ENCODE measurements at places on chromosomes 7 and 10.

- DNase-seq, result no peak
Observed at GRCh38 chr7:138865843-138866242, 67.8 kb upstream of the ATP6V0A4 start.

DNA sequence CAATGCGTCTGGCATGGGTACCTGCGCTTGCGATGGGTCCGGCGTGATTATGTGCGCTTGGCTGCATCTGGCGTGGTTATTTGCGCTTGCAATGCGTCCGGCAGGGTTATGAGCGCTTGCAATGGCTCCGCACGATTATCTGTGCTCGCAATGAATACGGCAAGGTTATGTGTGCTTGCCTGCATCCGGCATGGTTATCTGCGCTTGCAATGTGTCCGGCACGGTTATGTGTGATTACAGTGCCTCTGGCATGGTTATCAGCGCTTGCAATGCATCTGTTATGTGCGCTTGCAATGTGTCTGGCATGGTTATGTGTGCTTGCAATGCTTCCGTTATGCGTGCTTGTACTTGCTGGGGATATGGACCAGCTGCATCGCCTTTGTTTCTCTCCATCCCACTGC, 37.7 kb downstream of the RBAK start:
- DNase-seq, result no peak

GRCh38 chr7:127177156-127177555, 75.6 kb downstream of the GRM8 start:
- no peak for DNase-seq

GRCh38 chr10:84340187-84340586, 11.8 kb downstream of the CCSER2 start:
- no peak for DNase-seq

DNA sequence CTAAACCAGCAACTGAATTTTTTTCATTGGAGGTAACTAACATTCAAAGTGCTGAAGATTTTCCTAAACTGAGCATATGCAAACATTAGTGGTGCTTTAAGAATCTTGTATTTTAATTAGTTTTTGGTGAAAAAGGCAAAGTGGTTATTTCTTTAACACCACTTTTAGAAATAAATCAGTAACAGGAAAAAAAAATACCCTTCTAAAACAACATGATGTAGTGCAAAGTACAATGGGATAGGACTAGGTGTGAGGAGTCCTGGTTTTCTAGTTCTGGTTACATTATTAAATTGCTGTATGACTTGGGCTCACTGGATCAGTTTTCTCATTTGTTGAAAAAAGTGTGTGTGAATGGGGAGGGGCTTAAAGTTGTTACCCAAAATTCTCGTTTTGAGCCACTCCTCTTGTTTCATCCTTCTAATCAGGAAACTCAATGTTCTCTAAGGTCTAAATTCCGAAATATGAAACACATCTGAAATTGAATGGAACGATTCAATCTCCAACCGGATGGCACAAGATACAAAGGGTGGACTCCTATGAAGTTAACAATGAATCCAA, 1.8 kb downstream of the WASL start:
- no peak for DNase-seq

DNA sequence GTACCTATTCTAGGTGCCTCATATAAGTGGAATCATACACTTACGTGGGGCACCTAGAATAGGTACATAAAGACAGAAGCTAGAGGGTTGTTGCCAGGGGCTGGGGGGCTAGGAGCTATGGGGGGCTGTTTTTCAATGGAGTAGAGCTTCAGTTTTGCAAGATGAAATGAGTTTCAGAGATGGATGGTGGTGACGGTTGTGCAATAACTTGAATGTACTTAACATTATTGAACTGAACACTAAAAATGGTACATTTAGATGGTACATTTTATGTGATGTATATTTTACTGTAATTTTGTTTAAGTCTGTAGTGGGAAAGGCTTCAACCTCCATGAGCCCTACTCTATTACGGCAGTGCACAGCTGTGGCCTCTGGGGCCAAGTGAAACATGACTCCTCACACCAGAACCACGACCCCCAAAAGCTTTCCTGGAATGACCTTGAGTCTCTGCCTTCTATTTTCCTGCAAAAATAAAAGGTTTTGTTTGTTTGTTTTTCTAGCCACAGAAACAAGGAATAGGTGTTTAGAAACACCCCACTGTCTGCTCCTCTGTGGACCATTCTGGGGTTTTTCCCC, 147.3 kb upstream of the PLXNA4 start:
- DNase-seq, result no peak

GRCh38 chr7:135843214-135843613, 94.6 kb upstream of the FAM180A start:
- DNase-seq, result no peak

GRCh38 chr7:131031099-131031868, 296.4 kb upstream of the MKLN1 start:
- no peak for DNase-seq

DNA sequence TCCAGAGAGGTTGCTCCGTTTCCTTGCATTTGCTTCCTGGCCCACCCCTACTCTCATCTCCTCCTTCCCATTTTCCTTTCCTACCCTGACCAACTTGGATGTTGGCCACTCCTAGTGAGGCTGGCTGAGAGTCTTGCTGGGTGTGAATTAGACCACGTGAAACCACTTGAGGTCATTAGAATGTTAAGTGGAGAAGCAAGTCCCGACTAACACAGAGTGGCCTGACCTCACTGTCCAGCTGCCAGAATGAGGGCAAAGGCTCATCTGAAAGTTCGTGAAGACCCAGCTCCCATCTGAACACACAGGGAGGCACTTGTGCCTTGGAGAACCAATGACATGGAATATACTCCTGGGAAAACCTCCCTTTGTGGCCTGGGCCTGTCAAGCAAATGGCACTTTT, 80.8 kb downstream of the WDR11 start:
- DNase-seq, result no peak

DNA sequence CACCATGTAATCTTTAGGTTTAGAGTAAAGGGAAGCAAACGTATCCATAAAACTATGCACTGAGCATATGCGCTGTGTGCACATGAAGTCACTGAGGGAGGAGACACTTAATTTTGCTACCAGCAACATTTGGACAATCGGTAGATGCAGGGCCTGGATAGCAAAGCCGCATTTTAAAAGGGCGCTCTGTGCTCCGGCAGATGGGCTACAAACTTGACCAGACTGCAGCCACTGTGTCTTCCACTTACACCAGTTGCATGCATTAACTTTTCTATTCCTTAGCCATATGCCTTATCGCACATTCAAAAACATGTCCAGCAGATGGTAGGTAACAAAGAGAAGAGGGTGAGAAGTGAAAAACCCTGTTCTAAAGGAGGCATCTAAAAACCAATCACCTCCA, 18.3 kb downstream of the FAM171A1 start:
- no peak for DNase-seq

DNA sequence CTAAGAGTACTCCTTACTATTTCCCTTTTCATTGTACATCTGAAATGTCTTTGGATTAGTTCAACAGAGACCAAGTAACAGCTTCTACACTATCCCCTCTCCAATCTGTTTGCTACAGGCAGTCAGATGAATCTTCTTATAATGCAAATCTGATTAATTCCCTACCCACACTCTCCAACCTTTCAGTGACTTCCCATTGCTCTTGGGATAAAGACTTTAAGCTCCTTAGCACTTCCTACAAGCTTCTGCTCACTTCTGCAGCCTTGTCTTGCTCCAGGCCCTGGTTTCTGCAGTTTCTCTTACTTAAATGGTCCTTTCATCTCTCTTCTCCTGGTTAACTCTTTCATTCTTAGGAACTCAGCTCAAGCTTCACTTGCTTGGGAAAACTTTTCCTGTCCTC, 65.2 kb upstream of the FEZF1 start:
- no peak for DNase-seq

- no peak for DNase-seq
Observed at GRCh38 chr10:3163879-3164278, 8.7 kb downstream of the PITRM1 start.

DNA sequence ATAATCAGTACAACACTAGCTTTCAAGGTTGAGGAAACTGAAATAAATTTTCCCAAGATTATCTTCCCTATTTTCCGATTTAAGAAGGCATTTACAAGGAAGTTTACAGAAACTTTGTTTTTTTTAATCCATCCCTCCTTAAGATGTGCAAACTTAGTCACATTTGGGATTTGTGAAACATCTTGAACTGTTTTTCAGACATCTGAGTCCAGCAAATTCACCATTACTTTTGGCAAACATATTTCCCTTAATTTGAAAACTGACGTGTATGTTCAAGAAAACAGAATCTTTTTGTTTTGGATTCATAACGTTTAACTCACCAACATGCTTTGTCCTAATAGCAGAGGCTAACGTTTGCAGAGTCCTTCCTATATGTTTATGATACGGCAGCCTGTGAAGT, 19.5 kb downstream of the GLI3 start:
- DNase-seq, result no peak

- DNase-seq, result no peak
Observed at GRCh38 chr10:86658261-86658741, 4.0 kb downstream of the OPN4 start.

DNA sequence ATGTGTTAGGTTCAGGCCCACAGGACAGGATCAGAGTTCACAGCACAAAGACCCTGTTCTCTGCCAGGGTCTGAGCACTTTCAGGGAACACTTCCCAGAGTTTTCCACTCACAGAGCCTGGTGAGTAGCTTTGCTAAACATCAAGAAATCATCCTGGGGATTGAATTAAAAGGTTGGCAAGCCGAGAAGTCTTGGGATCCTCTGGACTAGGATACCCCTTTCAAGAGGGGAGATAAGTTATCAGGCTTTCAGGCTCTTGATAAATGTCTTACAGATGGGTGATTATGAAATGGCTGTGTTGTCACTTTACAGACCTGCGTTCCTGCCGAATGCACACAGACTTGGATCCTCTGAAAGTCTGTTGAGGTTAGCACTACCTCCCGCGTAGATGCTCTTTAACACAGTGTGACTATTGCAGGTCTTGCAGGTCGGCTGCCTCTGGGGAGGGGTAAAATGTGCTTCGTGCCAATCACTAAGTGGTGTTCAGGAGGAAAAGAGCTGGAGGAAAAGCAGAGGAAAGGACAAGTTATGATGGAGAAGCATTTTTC, 473.5 kb upstream of the AKR1E2 start:
- DNase-seq, result no peak

DNA sequence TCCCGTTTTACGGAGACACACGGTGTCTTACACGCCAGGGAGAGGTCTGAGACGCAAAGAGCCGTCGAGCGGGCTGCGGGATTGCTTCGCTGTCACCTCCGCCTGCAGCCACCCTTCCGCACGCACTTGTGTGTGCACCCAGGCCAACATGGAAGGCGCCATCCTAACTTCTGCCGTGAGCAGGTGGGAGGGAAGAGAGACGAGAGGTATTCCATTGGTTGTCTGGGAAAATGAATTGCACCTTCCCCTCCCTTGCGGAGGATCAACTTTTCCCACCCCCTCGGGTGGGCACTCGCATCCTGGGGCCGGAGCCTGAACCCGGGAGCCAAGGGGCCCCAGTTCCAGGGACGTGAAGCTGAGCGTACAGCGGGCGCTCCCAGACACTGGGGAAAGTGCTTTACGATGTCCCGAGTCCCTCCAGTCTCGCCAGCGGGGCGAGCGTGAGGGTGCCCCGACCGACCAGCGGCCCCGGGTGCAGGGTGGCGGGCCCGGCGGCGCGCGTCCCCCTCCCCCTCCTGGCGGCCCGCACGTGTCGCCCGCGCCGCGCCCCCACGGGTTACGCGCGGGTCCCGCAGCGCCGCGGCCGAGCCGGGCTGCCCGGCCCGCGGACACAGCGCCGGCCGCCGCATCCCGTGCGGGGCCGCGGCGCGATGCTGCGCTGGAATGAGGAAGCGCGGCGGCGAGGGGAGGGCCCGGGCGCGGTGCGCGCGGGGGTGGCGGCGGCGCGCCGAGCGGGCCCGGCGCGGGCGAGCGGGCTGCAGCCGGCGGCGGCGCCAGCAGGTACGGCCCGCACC, 984 bp upstream of the IKZF1 start:
- DNase-seq, result no peak

- no peak for DNase-seq
Observed at GRCh38 chr7:80481196-80481884, 30.5 kb downstream of the GNAT3 start.

DNA sequence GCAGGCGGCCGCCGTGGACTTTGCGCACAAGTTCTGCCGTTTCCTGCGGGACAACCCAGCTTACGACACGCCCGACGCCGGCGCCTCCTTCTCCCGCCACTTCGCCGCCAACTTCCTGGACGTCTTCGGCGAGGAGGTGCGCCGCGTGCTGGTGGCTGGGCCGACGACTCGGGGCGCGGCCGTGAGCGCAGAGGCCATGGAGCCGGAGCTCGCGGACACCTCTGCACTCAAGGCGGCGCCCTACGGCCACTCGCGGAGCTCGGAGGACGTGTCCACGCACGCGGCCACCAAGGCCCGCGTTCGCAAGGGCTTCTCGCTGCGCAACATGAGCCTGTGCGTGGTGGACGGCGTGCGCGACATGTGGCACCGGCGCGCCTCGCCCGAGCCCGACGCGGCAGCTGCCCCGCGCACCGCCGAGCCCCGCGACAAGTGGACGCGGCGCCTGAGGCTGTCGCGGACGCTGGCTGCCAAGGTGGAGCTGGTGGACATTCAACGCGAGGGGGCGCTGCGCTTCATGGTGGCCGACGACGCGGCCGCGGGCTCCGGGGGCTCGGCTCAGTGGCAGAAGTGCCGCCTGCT, 14.1 kb downstream of the SH2B2 start:
- no peak for DNase-seq

DNA sequence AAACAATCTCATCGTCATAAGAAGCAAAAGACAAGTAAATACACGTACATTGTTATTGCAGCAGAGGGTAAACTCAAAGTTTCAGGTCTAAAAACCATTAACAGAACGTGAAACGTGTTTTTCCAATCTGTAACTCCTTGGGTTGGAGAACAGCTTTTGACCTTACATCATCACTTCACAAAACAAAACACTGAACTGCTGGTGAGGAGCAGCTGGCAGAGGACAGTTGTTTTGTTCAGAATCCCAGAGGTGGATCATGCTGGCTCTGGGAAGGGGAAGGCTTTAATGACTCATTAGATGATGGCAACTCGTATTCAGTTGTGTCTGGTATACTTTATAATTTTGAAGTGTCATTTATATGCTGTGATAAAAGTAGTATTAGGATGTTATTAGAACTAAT, 923.0 kb upstream of the CELF2 start:
- DNase-seq, result no peak

DNA sequence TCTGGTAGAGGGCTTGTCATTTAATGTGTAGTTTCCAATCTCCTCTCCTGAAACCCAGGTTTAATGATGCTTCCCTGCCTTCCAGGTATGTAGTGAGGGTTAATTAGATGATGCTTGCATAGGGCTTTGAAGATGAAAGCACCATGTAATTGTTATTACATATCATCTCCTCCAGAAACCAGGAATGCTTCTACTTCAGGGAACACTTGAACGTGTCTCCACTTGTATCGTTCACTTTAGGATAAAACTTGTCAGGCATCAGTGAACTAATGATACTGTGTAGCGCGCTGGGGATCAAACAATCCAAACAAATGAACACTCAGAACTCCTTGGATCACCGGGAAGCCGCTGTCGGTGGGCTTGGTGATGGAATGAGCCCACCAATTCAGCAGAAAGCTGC, 260.9 kb upstream of the FZD8 start:
- no peak for DNase-seq

GRCh38 chr7:27185854-27186667, 1.0 kb upstream of the HOXA11 start:
- no peak for DNase-seq
